ENCODE measurements at places on chromosomes 1 and 21.
A peak's percentile ranks its signal among the peaks of the same experiment; 100 is the strongest.

DNA sequence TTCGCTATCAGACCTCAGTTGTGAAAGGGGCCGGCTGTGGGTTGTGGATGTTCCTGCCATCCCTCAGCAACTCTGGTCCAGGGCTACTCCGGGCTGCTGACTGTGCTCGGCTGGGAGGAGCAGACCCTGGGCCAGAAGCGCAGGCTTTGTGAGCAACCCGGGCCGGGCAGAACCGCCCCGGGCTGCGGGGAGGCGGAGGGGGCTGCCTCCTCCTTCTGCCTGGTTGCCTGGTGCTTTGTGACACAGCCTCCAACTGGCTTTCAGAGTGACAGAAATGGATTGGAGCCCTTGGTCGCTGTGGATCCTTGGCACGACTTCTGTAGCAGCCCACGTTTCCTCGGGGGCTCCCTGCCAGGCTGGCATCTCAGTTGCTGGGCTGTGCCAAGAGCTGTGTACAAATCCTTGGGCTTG is 10.0 kb downstream of the DRAXIN start:
- no peak for DNase-seq

DNA sequence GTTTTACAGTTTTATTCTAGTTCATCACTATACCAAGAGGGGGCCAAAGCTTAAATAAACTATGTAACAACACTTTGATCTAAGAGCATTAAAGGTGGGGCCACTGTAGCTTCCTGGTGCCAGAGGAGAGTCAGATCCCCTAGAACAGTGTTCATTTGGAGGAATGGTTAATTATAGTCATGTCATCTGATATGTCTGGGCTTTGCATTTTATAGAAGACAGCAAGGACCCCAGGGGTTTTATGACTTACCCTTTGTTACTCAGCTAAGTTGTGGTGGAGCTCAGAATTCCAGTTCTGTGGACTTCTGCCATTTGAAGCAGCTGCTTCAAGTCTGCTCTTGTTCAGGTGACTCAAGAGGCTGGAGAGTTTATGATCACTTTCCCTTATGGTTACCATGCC is 16.7 kb downstream of the KDM4A start:
- no peak for DNase-seq

DNA sequence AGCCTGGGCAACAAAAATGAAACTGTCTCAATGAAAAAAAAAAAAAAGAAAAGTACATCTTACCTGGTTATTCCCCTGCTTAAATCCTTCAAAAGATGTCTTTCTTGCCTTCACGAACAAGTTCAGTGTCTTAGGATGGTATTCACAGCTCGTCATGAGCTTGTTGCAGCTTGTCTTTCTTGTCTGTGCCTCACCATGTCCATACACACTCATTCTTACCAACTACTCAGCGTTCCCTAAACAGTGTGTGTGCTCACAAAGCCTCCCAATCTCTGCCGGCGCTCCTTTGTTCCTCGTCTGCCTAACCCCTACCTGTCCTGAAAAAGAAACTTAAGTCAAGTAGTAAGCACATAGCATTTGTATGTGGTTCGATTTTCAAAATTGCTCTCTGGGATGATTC is 31.1 kb downstream of the UBE4B start:
- DNase-seq, result no peak

DNA sequence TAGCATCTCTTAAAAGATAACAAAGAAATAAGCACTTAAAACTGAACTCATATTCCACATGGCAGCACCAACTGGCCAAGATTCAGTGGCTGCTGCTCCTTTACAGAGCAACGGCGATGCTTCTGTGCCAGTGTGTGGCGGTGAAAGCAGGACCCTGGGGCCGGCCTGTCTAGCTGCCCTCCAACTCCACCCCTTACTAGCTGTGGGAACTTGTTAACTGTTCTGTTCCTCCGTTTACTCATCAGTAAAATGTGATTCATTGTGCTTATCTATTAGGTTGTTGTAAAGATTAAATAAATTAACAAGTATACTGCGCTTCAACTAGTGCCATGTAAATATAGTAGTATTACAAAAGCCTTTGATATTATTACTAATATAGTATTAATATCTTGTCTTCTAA is 133.2 kb downstream of the GDAP2 start:
- DNase-seq, result no peak

GRCh38 chr1:168607872-168608428 is 31.5 kb downstream of the XCL1 start:
- no peak for DNase-seq

DNA sequence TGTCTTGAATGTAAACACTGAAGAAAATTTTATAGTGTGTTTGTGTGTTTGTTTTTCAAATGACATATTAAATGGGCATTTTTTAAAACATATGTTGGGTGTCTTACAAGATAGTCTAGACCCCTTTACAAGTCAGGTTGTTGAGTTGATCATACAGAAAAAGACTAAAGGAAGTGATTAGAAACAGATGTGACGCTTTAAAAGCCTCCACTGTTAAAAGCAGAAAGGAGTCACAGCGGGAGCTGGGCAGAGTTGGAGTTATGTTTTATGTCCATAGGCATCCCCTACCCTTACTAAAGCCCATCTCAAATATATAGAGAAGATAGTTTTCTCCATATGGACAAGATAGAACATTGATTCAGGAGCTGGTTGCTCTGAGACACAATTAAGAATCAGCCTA is 393.9 kb downstream of the PLPP3 start:
- DNase-seq, result peak; percentile 45

DNA sequence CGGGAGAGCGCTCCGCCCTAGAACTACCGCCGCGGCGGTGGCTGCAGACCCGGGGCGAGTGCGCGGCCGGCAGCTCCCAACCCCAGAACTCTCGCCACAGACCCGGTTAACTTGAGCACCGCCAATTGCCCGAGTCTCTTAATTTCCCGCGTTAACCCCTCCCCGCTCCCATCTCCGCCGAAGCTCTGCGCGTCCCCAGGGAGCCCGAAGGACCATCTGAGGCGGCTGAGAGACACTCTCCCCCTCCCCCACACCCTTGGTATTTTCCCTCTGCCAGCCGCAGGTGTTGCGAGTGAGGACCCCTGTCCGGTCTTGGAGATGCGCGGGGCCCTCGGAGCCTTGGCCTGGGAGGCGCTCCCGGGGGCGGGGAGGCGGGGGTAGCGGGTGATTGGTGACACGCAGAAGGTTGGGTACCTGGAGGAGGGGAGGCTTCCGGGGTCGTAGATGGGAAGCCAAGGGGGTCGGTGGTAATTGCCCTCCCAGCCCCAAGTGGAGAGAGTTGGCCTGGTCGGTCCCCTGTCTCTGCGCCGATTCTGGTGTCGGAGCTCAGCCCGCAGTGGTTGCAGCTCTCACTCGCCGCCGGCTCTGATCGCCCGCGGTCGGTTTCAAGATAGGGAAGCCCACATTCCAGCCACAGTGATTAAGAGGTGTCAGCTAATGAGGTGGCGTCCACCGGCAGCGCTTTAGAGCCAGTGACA is 858 bp upstream of the SUSD4 start:
- no peak for DNase-seq

DNA sequence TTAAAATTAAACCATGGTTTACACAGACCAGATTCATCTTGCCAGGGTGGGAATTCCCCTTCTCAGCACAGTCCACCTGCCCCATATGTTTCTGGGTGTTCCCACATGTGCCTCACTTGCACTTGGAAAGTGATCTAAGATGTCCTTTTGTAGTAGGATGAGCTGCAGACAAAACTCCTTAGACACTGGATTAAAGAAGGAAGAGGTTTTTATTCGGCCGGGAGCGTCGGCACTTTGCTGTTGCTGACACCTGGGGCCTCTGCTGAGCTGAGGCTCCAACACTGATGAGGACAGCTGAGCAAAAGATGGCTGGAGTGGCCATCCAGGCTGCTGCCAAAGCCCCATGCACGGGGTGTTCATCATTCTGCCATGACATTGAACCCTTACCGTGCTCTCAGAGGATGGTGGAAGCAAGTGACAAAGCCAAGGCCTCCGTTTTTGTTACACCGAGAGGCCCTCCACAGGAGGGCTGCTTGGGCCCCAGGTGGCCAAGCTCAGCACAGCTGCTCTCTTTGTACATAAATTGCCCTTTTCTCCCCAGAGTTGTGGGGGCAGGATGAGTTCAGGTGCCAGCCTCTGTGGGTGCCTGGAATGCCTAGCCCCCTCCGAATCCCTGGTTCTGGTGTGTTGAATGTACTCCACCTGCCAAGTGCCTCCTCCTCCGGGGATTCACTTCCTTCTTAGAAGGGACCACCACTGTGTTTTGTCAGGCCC is 7.3 kb upstream of the ACOT11 start:
- no peak for DNase-seq

GRCh38 chr1:45892068-45892785 is 88.8 kb downstream of the MAST2 start:
- DNase-seq, result peak; percentile 55

DNA sequence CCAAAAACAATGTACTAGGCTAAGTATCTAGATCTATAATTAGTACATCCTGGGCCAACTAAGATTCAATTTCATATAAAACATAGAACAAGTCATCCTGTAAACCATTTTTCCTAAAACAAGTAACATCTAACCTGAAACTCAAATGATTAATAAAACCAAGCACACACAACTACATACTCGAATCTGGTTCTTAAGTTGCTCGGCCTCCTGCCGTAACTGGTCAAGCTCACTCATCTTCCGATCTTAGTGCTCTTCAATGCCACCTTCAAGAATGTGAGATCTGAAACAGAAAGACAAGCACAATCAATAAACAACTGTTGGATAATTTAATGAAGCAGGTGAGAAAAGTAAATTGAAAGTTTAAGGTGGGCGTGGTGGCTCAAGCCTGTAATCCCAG is 46.9 kb upstream of the NADK start:
- DNase-seq, result no peak

- no peak for DNase-seq
Observed at GRCh38 chr1:30692201-30692947, 31.0 kb downstream of the MATN1 start.

DNA sequence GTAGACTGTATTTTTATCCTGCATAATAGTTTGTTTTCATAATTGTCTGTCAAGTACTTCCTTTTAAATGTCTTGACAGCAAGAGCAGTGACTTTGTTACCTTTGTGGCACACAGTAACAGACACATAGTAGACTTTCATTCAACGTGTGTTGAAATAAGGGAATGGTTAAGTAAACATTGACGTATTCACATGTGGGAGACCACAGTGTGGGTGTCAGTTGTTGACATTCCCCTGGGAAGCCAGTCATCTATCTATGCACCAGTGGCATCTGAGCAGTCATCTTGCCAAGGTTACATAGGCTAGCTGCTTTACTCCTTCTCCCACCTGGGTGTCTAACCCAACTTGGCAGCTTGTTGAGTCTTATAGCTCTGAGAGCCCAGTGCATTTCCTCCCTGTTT is 1.4 kb upstream of the NUP133 start:
- DNase-seq, result no peak

DNA sequence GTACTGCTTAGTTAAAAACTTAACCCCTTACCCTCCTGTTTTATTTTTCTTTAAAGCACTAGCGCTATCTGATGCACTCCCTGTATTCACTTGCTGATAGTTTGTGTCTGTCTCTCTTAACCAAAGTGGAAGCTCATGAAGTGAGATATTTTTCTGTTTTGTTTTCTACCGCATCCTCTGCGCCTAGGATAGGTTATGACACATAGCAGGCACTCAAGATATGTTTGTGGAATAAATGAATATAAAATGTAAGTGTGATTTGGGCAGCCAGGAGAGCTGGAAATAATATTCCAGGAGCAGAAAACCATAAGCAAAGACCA is 49.0 kb upstream of the MRPS6 start:
- DNase-seq, result no peak

- no peak for DNase-seq
Observed at GRCh38 chr21:41048623-41049022, 119.3 kb upstream of the BACE2 start.

DNA sequence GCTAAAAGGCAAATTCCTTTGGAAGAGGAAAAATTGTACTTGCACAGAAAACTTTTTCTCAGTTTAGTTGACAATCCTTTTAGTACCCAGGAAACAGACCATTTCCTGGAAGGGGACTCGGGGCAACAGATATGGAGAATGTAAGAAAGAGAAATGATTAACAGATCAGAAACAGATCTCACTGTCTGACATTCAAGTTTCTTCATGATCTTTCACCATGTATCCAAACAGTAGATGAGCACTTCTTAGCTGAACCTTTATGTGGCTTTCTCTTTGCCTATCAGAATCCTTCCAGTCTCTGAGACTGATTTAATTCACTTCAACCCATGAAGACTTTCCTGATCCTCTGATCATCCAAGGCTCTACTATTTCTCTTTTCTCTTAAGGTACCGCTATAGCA is 2.7 kb downstream of the TTLL7 start:
- DNase-seq, result no peak

GRCh38 chr1:1038694-1039093 is 18.8 kb downstream of the AGRN start:
- no peak for DNase-seq

- DNase-seq, result peak; percentile 65
Observed at GRCh38 chr1:93844262-93845045, 34.6 kb downstream of the DNTTIP2 start.

- DNase-seq, result no peak
Observed at GRCh38 chr1:84975035-84975434, 21.9 kb downstream of the MCOLN2 start.

- DNase-seq, result no peak
Observed at GRCh38 chr1:180515364-180515763, 13.0 kb upstream of the ACBD6 start.
